ENCODE measurements at places on chromosomes 16 and 17.

DNA sequence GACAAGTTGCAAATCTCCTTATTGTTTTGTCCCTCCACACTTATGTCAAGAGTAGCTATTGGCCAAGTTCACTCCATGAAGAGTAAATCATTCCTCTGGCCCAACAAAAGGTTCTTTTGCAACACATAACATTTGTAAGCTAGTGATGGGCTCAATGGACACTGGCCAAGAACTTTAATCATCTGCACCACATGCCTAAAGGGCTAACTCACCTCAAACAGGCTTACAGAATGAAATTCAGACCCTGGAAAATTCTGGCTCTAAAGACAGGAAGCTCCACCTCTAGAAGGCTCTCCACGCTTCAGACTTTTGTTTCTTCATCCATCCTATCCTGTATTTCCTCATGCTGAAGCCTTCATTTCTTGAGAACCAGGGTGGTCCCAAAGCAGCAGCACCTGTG is 10.9 kb upstream of the ANKFN1 start:
- DNase-seq = no peak

GRCh38 chr16:30377050-30377811 is 2.6 kb downstream of the MYL11 start:
- no peak for DNase-seq

DNA sequence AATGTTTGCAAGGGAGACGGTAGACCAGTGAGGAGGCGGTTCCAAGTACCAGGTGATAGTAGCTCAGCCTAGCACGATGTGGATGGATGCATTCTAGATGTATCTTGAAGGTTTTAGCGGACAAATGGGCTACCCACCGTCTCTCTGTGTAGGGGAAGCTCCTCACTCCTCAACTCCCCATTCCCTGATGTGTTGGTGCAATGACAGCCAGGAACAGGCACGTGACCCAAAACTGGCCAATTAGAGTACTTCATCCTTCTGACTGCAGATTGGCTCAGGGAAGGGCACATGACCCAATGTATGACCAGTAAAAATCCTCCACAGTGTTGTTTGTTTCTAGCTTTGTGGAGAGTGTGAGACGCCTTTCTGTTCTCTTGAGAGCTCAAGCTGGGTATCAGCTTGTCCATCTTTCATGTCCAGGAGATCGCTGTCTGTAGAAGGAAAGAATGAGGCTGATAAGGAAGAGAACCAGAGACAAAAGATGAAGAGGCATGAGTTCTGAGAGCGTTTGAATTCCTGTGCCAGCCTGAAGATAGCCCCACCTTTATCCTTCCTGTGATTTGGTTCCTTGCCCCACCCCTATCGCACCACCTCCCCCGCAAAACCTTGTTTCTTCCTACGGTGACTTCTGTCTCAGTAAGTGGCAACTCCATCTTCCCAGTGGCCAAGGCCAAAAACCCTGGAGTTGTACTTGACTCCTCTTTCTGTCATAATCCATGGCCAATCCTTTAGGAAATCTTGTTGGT is 2.3 kb upstream of the BORCS6 start:
- peak; percentile 83 for DNase-seq

DNA sequence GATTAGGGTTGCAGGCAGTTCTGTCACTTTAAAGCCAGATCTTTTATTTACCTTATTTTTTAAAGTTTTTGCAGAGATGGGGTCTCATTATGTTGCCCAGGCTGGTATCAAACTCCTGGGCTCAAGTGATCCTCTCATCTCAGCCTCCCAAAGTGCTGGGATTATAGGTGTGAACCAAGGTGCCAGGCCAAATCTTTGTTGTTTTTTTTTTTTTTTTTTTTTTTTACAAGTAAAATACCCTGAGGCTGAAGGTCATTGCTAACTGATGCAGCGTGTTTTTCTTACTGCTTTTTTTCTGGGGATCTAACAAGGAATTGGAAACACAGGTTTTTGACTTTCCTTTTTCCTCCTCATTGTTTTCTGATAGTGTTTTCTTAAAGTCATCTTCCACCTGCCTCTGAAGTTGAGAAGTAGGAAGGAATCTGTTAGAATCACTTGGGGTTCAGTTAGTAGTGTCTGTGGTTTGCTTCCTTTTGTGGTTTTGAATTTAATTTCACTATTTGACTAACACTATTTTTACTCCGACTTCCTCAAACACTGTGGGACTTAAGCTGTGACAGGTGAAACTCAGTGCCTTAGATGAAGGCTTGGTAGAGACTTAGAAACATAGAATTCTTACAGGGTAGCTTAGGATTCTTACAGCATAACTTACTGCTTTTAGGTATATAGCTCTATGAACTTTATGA is 22.2 kb downstream of the CLTC start:
- peak; percentile 44 for DNase-seq

GRCh38 chr16:2438121-2438520 is 8.9 kb downstream of the CCNF start:
- DNase-seq = no peak

GRCh38 chr16:15834502-15834901 is 22.3 kb downstream of the MYH11 start:
- no peak for DNase-seq

DNA sequence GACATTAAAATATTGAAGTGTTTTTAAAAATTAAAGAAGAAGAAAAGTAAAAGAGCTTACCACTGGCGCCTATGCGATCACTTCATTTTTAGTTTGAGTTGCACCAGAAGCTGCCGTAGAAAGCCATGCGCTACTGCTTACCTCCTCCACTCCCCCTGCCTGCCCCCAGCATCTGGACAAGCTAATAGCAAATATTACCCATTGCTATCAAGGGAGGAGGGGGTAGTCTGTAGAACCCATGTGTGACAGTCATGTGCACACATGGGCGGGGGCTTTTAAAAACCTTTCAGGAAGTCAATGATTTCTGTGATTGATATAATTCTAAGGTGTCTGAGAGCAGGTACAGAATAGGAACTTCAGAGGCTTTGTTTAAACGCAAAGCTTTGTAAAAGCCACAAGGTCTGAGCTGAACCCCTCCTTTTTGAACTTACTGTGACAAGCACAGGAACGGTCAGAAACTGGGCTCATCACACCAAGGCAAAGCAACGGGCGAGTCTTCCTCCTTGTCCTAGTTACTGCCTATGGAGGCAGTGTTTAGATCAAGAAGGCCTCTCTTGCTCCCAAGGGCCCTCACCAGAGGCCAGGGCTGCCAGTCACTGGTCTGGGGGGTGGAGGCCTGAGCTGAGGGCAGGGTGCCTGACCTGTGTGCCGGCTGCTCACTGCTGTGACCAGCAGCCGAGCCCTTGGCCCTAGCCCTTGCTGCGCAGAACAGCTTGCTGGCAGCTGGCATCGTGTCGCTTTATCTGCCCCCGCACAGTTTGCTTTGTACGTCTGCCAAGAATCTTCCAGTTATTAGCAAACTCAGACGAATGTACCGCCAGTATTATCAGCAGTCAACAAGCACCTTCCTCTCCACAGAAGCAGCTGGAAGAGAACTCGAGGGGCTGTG is 15.0 kb downstream of the GINS2 start:
- no peak for DNase-seq

- DNase-seq = no peak
Observed at GRCh38 chr17:78873519-78874340, 29.3 kb downstream of the CEP295NL start.

DNA sequence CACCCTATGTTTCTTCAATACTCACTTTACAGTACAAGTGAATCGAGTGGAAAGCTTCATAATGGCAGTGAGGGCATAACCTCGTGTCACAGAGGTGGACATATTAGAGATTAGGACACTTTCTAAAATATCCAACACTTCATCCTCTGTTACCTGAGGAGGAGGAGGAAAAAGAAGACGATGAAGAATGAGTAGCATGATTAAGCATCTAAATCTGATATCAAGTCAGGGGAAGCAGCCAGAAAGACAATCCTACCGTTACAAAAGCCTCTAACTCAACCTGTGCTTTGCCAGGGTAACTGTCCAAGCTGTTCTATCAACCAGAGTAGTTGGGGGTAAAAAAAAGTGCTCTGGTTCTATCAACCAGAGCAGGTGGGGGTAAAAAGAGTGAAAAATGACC is 23.7 kb upstream of the PHLPP2 start:
- DNase-seq = no peak

DNA sequence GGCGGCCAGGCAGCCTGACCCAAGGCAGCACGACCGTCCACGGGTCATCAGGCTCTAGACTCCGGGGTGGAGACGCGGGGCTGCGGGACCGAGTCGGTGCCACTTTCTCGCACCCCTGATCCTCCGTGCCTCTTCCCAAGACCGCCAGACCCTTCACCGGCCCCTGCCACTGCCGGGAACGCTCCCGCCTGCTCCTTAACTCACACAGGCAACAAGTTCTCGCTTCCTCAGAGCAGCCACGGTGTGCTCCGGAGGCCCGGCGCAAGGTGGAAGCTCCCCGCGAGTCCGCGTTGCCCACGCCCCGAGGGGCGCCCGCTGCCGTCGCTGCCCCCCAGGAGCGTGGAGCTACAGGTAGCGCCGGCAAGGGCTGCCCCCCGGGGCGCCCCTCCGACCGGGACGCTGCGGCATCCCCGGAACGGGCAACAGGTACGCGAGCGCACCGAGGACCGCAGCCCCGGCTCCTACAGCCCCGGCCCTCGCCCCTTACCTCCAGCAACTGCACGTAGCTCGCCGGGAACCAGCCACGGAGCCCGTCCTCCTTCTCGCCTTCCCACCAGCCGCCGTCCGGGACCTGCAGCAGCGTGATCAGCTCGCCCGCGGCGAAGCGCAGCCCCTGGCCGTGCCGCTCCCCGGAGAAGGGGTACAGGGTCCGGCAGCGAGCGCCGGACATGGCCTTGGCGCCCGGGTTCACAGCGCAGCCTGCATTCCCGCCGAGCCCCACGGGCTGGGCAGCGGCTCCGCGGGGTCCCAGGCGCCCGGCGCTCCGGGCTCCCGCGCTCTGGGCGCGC is 491 bp downstream of the GAS7 start:
- no peak for DNase-seq

GRCh38 chr17:42286411-42287221 is 1.7 kb upstream of the STAT5A start:
- DNase-seq = no peak

GRCh38 chr16:1647856-1648255 is 30.2 kb upstream of the JPT2 start:
- DNase-seq = no peak

All from CD4-positive, alpha-beta T cell treated with Interleukin-10 for 1 hour (primary cell).